Esophagus mucosa (tissue), 1 donor: ENCODE measurements at places on chromosomes 4 and X.

GRCh38 chr4:168028970-168029597, 63.3 kb upstream of the ANXA10 start:
- peak; percentile 67 for ATAC-seq

GRCh38 chr4:128716338-128716737, 93.2 kb upstream of the JADE1 start:
- ATAC-seq, result no peak

DNA sequence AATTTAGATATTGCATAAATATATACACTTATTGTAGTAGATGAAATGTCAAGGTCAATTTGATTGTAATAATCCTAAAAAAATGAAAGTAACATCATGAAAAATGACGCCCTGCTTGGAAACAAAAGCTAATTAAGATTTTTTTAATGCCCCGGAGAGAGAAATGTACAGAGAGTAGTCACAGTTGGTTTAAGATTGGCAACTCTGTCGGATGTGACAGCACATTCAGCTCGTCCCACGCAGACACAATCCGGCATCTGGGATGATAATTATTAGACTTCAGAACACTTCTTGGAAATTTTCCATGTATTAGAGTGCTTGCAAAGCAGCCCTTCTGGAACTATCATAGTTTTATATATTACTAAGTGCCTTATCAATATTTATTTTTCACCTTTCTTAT, 478.0 kb downstream of the PDHA2 start:
- ATAC-seq, result no peak

- ATAC-seq, result peak; percentile 51
These were observed 48.2 kb downstream of the STK26 start for GRCh38 chrX:132071254-132071653.

- no peak for ATAC-seq
These were observed 18.7 kb upstream of the DDIT4L start for GRCh38 chr4:100208964-100209363.

GRCh38 chr4:53309321-53310040, 56.4 kb downstream of the SCFD2 start:
- ATAC-seq, result no peak

DNA sequence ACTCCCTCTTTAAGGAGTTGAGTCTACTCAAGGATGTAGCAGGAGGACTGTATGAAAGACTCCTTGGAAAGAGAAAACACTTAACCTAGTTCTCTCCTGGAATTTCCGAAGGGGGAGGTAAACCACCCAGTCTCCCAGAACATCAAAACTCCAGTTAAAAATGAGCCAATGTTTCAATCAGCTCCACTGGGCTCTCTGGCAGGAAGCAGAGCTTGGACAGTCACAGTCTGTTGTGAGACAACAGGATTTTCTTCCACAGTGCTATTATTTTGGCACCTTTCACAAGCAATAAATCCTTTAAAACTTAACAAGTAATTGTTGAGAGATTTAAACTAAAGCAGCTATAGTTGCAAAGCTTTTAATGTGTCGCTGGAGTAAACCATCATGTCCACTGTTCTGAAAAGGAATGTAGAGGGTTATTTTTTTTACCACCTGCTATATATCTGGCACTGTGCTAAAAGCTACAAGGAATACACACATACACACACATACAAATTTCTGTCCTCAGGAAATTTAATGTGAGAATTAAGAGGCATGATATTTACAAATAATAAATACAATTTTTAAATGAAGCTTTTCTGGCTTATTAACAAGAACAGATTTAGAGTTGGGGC, 229.2 kb upstream of the INTU start:
- no peak for ATAC-seq

DNA sequence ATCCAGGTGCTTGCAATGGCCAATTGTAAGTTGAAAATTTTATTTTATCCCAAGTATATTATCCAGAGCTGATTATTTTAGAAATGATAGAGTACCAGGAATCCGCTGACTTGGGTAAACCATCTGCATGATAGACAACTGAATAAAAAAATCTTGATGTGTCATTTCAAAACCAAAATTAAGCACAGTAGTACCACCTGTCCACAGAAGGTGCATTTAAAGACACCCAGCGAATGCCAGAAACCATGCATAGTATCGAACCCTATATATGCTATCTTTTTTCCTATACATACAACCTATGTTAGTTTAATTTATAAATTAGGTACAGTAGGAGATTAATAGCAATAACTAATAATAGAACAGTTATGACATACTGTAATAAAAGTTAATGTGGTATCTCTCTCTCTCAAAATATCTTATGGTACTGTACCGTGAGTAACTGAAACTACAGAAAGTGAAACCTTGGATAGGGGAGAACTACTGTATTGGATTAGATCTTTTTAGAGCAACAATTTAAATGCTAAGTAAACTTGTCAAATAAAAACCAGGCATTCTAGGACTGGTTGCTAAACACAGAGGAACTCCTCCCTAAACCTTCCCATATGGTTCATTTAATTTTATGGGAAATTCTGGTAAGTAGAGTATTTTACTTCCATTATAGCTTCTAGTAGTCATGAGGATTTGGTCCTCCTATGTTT, 6.2 kb downstream of the NEIL3 start:
- no peak for ATAC-seq
